ENCODE measurements at places on chromosomes 5 and 9.

DNA sequence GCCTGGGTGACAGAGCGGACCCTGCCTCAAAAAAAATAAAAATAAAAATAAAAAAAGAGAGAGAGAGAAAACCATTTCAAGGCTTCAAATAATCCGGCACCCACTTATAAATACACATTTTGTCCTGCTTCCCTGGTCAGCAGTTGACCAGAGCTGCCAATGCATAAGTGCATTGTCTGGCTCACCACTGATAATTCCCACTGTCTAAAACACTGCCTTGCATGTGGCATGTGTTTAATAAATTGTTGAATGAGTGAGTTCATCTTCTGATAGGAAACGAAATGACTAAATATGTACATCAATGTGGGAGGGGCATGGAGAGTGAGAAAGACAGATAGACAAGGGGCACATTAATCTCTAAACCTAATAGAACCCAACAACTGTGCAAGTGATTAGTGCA, 42.9 kb downstream of the MEGF10 start:
- DNase-seq, result no peak

GRCh38 chr5:73296772-73297171, 123.8 kb downstream of the TMEM174 start:
- no peak for DNase-seq

DNA sequence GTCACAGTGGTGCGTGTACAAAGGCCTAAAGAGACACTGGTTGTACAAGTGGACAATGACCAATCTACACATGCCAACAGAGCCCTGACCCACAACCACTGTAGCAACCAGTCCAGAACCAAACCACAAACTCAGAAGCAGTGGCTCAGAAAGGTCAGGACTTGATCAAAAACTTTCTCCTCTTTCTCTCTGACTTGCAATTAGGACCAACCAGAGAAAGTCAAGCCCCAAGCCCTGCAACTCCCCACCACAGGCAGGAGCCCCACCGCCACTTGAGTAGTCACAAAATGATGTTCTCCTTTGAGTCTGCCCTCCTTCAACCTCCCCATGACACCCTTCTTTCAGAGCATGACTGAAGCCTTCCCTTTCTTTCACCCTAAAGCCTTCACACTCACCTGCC, 291.8 kb downstream of the CDH10 start:
- DNase-seq, result no peak

- no peak for DNase-seq
Observed at GRCh38 chr5:15492545-15492944, 7.4 kb upstream of the FBXL7 start.

Measured in iPS DF 6.9 (cell line).